Smooth muscle cell of the brain vasculature (primary cell): ENCODE measurements at places on chromosomes 16 and 17.

DNA sequence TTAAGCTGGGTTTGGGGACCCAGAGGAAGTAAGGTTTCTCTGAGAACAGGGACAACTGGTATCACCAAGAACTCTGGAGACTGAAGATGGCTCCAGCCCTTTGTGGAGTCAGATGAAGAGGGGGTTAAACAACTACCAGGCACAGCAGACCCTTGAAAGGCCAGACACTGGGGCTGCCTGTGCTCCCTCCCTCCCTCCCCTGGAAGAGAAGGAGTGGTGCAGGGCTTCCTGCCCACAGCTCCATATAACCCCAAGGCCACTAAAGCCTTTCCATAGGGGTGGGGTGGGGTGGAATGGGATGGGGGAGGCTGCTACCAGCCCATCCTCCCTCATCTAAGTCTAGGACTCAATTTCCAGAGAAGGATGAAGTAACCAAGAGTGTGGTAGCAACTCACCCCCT lies 66.7 kb downstream of the CCDC182 start:
- no peak for DNase-seq

GRCh38 chr17:69350911-69351310 lies 24.0 kb upstream of the ABCA5 start:
- no peak for DNase-seq

DNA sequence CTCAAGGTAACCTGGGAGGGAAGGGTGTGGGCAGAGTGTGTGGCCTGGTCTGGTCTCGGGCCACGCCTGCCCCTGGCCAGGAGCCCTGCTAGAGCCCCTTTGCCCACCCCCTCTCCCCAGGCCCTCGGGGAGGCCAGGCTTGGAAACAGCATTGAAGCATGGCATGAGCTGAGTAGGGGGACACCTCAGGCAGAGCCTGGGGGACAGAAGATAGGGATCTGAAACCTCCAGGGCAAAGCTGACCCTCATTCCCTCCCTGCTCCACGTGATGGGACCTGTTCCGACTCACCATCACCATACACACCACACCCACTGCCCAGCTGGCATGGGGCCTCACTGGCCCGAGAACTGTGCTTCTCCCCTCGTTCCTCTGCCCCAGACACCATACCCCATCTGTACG lies 2.5 kb downstream of the RFNG start:
- DNase-seq, result no peak

DNA sequence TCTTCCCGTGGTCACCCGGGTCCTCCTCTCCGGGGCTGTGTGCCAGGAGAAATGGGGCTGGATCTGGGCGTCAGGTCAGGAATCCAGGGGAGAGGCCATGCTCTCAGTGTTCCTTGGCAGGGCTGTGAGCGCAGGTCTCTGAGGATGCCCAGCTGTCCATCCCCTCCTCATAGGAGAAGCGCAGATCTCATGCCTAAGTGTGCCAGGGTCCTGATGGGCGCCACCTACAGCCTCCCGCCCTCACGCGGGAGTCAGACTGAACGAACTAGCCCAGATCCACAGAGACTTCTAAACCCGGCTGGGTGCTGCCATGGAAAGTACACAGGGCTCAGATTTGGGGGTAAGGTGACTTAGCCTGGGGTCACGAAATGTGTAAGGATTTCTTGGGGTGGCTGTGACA lies 24.3 kb downstream of the MGRN1 start:
- DNase-seq, result no peak

- DNase-seq, result no peak
Observed at GRCh38 chr17:79840269-79840988, 1.2 kb upstream of the CBX4 start.

DNA sequence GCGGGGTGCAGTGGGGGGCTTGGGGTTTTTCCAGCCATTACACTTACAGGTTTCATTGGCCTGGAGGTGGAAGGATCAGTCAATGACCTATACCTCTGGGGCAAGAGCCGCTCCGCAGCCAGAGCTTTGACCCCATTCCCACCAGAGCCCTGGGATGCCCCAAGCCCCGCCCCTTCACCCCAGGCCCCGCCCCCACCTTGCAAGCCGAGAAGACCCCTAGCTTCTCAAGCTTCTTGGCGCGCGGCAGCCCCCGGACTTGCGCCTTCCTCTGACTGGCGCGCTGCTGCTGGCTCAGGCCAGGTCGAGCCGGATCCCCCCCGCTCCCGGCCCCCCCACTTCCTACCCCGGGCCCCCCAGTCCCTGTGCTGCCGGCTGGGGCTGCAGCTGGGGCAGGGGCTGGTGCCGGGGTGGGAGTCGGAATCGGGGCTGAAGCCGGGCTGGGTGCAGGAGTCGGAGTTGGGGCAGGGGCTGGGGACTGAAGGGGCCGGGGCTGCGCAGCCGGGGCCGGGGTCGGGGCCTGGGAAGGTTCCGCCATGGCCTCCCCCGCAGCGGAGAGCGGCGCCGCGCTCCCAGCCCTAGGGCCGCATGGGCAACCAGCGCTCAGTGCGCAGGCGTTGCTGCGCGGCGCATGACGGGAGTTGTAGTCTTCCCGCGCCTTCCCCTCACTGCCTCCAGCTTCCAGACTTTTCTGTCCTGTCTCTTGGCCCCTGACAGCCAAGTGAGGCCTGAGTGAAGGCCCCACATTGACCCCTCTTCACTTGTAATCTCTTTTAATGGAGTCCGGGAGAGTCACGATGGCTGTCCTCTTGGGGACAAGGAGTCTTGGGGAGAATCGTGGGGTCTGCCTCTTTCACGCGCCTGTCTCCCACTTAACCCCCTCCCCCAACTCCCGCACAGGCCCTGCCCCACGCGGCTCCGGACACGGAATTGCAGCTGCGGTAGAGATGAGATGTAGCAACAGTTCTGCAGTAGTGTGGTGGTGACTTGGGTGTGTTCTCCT lies at the start of gene KAT2A:
TSS of gene KAT2A (minus strand) at position 598 of the 1,000 bp plus-strand sequence. CDS start at position 535, 63 bp downstream.
- DNase-seq, result peak; percentile 39

DNA sequence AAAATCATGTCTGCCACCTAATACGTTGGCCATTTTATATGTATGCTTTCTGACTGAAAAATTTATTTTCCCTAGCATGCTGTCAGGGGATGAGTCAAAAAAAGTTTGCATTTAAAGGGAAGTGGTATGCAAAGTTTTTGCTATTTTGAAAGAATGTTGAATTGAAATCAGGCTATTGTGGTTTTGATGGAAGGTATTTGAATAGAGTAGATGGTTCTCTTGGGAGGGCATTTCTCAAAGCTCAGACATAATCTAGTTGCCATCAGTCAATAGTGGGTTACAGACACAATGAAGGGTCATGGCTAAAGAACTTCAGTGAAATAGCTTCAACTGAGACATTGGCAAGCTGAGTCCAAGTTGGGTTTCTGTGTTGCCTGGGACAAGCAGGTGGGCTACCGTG lies 102.4 kb downstream of the MAP2K6 start:
- DNase-seq, result no peak
